CD4-positive, alpha-beta T cell treated with Interleukin-17A for 4 hours (primary cell): ENCODE measurements at places on chromosomes 16 and 17.

DNA sequence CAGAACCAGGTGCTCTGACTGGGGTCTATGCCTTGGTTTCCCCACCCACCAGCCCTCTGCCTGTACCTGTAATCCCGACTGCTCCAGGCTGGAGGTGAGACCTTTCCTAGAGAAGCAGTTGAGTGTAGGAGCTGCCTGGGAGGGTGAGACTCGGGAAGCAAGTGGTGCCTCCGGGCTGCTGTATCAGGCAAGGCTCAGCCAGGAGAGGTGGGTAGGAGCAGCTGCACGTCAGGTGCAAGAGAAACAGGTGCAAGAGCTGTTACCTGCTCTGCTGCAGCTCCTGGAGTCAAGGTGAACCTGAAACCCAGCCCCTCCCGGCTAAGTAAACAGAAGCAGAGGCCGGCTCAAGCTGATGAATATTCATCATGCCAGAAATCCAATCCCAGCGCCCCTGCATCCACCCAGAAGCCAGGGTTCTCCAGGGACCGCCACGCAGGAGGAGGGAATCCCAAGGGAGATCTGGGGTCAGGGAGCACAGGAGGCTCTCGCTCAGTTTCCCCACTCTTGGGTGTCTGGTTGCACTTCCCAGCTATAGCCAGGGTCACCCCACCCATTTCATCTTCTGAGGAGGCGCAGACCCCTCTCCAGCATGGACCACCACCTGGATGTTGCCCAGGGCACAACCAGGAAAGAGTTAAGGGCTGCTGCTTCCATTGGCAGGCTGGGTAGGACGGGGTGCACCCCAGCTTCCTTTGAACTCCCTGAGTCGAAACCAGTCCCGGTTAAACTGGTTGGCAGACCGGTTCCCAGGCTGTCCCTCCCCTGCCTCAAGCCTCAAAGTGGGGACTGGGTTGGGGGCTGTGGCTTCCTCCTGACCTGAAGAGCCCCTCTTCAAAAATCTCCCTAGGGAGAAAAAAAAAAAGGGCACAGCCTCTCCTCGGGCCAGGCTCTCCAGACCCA, at the start of gene PRR15L:
PRR15L (minus strand) TSS at position 293 of the 900 bp plus-strand sequence. CDS start 4,649 bp downstream, outside the sequence.
- no peak for DNase-seq

DNA sequence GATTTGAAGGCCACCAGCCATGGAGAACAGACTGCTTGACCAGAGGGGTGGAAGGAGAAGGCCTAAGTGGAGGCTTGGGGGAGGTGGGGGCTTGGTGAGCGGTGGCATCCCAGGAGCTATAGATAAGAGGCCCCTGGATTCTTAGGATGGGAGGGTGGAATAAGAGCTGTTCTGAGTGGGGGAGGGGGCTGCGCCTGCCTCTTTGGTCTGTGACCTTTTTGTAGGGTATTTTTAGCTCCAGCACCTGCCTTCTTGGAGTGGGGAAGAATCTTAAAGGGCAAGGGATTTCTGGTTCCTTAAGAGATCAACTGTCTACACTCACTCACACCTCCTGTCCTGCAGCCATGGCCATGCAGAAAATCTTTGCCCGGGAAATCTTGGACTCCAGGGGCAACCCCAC, 567 bp downstream of the ENO3 start:
- no peak for DNase-seq

GRCh38 chr17:75824050-75824552, 20.1 kb downstream of the UNC13D start:
- no peak for DNase-seq

- DNase-seq, result no peak
These were observed 355.0 kb downstream of the GRIN2A start for GRCh38 chr16:9827062-9827752.

DNA sequence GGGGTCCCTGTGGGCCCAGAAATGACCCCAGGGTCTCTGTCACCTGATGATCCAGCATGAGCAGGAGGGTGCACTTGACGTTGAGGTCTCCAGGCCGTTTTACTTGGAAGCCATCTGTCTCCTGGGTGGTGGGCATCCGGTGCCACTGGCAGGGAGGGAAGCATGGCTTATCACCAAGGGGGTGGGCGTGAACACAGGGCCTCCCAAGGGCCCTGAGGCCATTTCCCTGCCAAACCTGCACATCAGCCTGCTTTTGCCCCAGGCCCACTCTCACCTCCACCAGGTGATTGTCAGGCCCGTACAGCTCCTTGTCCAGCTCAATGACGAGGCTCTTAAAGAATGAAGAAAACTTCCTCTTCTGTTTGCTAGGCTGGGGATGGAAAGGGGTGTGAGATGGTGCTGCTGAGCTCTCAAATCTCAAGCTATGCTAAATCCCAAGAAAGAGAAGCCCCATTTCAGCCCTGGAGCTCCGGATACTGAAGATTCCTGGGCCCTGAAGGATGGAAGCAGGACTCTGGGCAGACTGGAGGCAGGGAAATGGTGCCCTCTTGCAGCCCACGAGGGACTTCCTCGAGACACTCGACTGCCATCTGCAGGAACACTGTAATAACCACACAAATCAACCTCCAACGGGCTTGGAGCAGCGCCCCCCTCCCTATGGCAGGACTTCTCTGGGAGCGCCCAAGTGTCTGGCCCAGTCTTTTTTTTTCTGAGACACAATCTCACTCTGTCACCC, 7.1 kb upstream of the FTSJ3 start:
- DNase-seq, result peak; percentile 73

GRCh38 chr17:50346313-50347116, 589 bp downstream of the XYLT2 start:
- peak; percentile 58 for DNase-seq

DNA sequence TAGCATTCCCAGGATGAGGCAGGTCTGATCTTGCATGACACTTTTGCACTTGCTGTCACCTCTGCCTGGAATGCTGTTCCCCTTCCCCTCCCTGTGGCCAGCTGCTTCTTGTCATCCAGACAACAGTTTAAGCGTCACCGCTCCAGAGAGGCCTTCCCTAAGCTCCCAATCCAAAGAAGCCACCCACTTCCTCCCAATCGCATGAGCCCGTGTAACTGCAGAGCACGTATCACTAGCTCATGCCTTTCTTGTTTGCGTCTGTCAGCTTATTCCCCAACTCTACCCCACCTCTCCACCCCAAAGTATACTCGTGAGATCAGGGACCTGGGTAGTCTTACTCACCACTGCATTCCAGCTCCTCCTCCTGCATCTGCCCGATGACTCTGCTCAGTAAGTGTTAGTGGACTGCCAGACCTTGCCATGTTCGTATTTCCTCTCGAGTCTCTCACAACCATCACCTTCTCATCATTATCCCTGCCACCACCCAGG, 92.8 kb downstream of the GAS7 start:
- DNase-seq, result no peak

DNA sequence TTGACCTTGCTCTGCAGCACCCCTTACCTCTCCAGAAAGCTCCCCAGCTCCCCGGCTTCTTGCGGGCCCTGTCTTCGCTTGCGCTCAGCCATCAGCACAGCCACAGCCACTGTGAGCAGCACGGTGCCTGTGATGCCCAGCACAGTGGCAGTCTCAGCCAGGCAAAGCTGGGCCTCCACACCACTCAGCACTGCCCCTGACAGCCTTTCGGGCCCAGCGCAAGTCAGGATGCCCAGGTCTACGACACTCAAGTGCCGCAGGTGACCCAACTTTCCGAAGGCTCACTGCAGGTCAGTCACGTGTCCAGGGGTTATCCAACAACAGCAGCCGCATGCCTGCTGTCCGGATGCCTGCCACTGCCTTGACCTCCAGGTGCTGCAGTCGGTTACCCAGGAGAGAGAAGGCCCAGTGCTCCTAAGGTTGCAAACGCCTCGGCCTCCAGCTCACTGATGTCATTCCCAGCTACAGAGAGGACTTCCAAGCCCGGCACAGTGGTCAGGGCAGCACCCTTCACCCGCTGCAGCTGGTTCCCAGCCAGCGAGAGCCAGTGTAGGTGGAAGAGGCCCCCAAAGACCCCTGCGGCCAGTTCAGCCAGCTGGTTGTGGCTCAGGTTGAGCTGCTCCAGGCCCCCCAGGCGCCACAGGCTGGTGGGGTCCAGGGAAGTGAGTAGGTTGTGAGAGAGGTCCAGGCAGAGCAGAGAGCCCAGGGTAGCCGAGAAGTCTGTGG, 8.9 kb upstream of the TMEM101 start:
- DNase-seq, result no peak

- no peak for DNase-seq
These were observed 68.0 kb downstream of the AMFR start for GRCh38 chr16:56357241-56357764.

GRCh38 chr17:79365836-79366770, 244.7 kb downstream of the RBFOX3 start:
- DNase-seq, result no peak

DNA sequence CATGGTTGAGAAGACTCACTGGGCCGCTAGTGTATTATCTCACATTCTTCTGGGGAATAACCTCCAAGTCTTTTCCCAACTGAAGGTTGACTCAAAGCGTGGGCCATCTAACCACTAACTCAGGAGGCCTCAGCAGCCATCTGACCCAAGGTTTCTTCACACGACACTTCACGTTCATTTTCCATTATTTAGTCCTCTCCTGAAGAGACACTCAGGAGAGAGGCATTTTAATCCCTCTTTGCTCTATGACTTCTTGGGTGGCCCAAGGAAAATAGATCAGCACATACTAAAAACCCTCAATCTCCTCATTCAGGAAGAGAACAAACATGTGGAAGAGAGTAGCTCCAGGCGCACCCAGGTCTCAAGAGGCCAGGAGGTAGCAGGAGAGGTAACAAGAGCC, 252.8 kb upstream of the FOXF1 start:
- DNase-seq, result no peak

GRCh38 chr17:58224315-58224714, 5.3 kb upstream of the MKS1 start:
- no peak for DNase-seq

- DNase-seq, result no peak
These were observed 68.0 kb downstream of the ABR start for GRCh38 chr17:1111599-1112443.

GRCh38 chr17:7348478-7349242, 3.3 kb upstream of the KCTD11 start:
- no peak for DNase-seq

DNA sequence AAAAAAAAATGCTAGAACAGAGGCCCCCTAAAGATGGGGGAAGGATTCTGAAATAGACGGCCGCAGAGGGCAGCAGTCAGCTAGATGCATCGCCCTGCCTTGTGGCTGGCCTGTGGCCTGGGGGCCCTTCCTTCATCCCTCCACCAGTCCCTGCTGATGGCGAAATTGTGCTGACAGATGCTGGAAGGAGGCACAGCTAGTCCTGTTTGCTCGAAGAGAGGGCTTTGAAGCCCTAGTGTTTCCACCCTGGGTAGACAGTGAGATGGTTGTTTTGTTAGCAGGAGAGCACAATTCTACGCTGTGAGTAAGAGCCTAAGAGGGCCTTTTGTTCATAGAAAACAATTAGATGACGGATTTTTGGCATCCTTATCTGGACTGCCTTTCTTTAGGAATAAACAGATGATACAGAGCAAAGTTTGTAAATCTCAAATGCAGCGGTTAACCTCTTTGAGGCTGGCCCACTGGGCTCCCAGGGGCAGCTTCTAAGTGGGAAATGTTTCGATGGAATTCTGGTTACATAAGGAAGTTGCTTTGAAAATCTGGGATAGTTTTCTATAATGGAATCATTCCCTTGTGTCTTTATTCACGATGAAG, 23.0 kb downstream of the VPS35L start:
- DNase-seq, result no peak

DNA sequence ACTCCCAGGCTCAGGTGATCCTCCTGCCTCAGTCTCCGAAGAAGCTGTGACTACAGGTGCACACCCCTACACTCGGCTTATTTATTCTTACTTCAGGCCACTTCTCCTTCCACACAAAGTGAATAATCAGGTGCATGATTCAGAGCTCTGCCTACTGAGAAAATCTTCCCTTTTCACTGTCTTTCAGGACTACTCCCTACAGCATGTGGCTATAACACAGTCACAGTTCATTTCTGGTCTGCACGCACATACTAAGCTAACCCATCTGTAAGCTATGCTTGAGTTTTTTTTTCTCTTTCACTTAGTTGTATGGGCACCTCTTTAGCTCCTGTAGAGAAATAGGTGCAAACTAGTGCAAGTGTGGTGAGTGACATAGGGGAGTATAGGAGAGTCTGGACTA, 7.6 kb upstream of the SLFN5 start:
- peak; percentile 24 for DNase-seq

- DNase-seq, result no peak
These were observed 41.5 kb downstream of the TMEM235 start for GRCh38 chr17:78272914-78273258.

GRCh38 chr16:87580855-87581261, 21.4 kb upstream of the JPH3 start:
- DNase-seq, result no peak

DNA sequence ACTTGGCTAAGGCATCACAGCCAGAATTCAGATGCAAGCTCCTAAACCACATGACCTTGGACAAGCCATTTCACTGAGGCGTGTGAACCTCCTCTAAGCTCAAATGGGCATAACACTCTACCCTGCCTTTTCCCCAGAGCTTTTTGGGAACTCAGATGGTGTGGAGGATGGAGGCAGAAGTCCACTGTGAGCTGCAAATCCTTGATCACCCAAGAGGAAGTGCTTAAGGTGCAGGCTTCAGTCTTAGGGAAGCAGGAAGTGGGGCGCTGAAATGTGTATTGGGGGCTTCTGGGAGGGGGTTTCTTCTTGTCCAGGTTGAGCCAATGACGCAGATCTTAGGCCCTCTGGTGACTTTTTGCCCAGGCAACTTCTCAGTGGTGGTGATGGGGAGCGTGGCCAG, 12.9 kb downstream of the CIITA start:
- no peak for DNase-seq

DNA sequence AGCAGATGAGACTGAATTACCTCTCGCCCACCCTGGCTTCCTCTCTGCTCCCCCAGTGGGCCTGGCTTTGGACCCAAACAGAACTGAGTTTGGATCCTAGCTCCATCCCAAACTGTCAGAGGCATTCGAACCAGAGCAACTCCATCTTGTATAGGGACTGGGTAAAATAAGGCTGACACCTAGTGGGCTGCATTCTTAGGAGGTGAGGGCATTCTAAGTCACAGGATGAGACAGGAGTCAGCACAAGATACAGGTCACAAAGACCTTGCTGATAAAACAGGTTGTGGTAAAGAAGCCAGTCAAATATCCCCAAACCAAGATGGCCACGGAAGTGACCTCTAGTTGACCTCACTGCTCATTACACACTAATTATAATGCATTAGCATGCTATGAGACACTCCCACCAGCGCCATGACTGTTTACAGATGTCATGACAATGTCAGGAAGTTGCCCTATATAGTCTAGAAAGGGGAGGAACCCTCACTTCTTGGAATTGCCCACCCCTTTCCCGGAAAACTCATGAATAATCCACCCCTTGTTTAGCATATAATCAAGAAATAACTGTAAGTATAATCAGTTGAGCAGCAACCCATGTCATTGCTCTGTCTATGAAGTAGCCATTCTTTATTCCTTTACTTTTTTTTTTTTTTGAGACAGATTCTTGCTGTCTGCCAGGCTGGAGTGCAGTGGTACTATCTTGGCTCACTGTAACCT, 44.4 kb downstream of the LYRM1 start:
- no peak for DNase-seq

DNA sequence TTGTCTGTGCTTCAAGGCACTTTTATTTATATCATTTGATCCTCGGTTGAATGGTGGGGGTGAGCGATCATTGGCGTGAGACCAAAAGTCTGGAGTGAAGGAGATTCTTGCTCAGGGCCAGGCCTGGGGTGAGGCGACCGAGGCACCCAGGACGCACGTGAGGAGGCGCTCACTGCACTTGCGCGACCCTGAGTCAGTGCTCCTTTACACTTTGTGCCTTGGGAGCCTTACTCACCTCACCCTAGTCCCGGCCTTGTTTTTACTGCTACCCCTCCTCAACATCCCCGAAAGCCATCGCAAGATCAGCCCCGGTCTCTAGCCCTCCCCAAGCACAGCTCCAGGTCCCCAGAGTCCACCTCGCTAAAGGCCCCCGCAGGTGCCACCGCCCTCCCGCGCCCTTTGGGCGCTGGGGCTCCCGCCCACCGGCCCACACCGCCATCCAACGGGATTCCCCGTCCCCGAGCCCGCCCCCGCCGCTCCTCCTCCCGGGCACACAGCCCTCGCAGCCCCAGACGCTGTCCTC, 496 bp downstream of the EZH1 start:
- peak; percentile 77 for DNase-seq
